ENCODE measurements at places on chromosomes 2 and 18.

GRCh38 chr18:9647496-9648323, 33.4 kb upstream of the PPP4R1 start:
- no peak for DNase-seq

DNA sequence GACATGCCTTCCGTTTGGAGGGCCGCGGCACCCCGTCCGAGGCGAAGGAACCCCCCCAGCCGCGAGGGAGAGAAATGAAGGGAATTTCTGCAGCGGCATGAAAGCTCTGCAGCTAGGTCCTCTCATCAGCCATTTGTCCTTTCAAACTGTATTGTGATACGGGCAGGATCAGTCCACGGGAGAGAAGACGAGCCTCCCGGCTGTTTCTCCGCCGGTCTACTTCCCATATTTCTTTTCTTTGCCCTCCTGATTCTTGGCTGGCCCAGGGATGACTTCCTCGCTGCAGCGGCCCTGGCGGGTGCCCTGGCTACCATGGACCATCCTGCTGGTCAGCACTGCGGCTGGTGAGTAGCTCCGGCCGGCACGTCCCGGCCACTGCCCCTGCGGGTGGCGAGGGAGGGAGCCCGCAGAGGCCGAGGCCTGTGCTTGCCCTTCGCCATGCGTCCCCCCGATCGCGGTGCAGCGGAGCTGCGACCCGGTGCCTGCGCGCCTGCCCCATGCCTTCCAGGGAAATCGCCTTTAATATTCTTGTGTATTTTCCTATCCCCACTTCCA, 1.2 kb downstream of the BMPR2 start:
- DNase-seq = no peak

DNA sequence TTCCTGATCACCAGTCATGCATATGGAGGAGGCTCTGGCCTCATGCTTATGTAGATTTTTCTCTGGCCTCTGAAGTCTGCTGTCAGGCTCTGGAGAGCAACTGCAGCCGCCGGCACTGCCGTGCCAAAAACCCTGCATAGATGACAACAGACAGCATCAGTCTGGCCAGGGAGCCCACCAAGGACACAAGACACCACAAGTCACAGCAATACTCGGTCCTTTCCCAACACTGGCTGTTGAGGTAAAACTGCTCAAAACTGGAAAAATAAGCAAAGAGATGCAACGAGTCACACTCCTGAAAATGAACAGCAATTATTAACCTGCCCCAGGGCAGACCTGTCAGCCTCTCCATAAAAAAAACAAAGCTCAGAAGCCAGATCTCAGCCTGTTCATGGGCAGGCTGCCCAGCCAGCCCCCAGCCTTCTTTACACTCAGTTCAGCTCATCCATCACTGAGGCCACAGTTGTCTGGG, 186.0 kb upstream of the RAB6C start:
- no peak for DNase-seq

DNA sequence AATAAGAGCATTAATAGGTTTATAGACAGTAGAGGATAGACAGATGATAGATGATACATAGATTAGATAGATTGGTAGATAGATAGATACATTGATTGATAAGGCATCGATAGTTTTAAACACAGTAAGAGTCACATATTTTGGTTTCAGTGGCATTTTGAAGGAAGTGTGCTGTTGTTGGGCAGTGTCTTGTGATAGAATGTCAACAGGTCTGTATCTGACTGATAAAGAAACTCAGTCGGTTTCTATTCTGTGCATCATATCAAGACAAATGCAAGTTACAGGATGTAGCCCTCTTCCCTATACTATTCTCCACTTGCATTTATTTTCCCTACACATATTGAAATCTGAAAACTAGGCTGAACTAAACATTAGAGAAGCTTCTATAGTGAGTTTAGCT, 1229.0 kb upstream of the ZEB2 start:
- no peak for DNase-seq

DNA sequence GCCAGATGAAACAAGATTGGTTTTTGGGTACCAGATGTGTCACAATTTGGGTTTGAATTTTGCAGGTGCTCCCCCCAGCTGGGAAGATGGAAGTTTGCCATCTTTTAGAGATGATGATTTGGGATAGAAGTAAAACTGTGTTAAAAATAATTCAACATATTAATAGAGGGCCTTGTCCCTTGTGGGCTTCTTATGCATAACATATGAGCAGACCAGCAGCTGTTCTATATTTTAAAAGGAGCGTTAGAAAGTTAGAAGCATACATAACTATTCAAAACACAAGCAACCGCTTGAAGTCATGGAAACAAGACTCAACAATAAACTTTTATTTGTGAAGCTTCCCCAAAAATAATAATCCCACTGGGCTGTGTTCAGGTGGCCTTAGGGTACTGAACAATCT, 62.8 kb downstream of the EFEMP1 start:
- no peak for DNase-seq

DNA sequence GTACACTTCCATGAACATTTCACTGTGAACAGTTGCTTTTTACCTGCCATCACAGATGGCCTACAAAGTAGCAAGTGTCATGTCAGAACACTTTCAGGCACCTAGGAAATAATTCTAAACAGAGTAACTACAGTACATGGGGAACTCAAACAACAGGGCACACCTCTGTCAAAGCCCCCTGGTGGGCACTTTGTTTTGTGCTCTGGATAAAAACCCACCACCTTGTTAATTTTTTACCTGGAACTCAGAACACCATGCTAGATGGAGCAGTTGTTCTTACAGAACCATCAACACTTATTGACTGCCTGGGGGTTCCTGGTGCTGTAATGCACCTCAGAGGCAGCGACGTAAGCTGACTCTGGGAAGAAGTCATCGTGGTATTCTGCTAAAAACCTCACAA, 2.3 kb downstream of the MSL3B start:
- no peak for DNase-seq

DNA sequence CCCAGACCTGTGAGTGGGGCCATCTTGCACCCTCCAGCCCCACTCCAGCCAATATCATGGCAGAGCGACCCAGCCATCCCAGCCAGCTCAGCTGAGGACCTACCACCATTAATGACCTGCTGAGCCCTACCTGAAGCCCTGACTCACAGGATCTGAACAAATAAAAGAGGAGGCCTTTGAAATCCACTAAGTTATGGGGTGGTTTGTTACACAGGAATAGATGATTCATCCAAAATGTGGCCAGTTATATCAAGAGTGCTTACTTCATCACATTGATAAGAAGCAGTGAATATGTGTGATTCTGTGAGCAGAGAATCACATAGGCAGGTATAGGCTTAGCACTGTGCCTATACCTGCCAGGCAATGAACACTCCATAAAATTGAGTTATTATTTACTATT, 34.7 kb upstream of the FAM124B start:
- no peak for DNase-seq

DNA sequence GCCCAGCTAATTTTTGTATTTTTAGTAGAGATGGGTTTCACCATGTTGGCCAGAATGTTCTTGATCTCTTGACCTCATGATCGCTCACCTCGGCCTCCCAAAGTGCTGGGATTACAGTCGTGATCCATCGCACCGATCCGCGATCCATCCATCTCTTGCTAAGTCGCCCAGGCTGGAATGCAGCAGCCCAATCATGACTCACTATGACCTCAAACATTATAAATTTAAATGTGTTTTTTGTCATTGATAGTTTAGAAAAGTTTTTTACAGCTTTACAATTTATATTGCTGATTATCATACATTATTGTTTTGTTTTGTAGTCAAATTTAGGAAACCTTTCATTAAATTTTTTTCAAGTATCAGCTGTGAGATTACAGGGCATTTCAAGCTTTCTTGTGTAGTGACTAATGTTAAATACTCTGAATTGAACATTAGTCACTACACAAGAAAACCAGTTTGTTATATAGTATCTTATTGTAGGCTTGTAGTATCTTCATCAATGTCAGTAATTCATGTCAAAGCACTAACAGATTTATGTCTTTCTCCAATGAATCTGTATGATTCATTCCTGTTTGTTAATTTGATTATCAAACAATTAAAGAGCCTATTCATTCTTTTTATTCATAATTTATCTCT, 37.5 kb downstream of the NR4A2 start:
- DNase-seq = no peak

DNA sequence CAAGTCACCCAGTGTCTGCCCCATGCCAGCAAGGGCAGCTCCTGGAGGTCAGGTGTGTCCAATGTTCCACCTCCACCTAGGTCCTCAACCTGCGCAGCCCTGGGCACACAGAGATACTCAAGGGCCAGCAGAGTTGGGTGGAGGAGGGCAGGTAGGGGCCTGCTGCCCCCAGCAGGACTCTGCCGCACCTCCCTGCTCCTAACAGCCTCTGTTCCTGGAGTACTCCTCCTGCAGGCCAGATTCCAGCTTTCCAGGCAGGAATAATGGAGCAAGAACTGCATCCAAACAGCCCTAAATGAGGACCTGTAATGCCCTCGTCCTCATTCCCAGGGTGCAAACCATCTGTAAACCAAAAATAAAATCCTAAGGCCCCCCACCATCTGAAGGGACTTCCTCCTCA, 44.4 kb upstream of the ACAA2 start:
- no peak for DNase-seq

GRCh38 chr18:505483-506122, 5.1 kb upstream of the COLEC12 start:
- no peak for DNase-seq

- no peak for DNase-seq
These were observed 1.1 kb downstream of the MREG start for GRCh38 chr2:216012133-216012829.

DNA sequence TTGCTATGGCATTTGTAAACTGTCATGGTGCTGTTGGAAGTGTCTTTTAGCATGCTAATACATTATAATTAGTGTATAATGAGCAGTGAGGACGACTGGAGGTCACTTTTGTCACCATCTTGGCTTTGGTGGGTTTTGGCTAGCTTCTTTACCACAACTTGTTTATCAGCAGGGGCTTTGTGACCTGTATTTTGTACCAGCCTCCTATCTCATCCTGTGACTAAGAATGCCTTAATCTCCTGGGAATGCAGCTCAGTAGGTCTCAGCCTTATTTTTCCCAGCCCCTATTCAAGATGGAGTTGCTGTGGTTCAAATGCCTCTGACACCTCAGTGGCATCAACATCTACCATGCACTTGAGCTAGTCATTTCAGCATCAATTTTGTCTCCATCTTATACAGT, 29.7 kb downstream of the LYPD6 start:
- no peak for DNase-seq

DNA sequence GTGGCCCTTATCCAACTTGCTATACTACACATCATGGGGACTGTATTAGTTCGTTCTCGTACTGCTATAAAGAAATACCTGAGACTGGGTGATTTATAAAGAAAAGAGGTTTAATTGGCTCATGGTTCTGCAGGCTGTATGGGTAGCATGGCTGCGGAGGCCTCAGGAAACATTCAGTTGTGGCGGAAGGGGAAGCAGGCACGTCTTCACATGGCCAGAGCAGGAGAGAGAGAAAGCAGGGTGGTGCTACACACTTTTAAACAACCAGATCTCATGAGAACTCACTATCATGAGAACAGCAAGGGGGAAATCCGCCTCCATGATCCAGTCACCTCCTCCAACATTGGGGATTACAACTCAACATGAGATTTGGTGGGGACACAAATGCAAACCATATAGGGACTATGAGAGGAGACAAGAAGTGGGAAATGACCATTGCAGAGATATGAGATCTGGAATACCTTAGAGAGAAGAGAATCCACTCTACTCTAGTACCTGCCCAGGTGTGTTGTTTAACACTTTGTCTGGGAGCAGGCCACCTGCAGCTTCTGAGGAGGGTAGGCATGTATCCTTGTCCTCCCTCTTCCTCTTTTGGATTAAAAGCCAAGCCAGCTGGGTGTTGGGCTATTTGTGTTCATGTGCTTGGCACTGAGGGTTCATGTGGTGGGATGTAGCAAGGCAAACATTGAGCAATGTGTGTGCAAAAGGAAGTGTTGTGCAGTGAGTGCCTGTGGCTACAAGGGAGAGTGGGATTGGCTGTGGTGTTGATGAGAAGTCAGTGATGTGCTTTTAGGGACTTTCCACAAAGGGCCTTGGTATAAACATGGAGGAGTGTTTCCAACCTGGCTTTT, 22.8 kb downstream of the TTLL4 start:
- peak; percentile 91 for DNase-seq

GRCh38 chr2:165013944-165014619, 58.8 kb upstream of the SLC38A11 start:
- no peak for DNase-seq

GRCh38 chr2:196801674-196802261, 2.3 kb upstream of the GTF3C3 start:
- DNase-seq = no peak

- DNase-seq = no peak
These were observed 58.7 kb upstream of the ACVR1 start for GRCh38 chr2:157934684-157935377.

- DNase-seq = no peak
These were observed 18.8 kb upstream of the MRPL33 start for GRCh38 chr2:27752551-27753237.

DNA sequence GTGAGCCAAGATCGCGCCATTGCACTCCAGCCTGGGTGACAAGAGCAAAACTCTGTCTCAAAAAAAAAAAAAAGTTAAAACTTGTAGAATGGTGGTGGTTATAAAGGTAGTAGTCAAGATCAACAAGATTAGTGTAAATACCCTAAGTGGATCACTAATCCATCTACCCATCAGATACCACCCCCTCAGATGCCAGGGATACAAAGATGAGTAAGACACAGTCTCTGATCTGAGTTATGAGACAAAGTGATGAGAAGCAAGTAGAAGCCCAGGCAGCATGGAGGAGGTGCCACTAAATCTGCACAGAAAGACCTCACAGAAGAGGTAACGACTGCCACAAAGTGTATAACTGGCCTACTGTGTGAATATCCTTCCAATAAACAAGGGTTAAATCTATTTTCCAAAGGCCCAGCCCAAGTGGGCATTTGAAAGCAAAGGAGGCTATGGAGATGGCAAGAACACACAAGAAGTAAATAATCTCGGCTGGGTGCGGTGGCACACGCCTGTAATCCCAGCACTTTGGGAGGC, 20.2 kb downstream of the NFE2L2 start:
- no peak for DNase-seq

GRCh38 chr18:12262748-12263147, 8.6 kb downstream of the CIDEA start:
- no peak for DNase-seq

- DNase-seq = no peak
These were observed 89.7 kb upstream of the CXCR4 start for GRCh38 chr2:136207665-136208064.

GRCh38 chr2:119484834-119485233, 39.4 kb downstream of the SCTR start:
- no peak for DNase-seq

DNA sequence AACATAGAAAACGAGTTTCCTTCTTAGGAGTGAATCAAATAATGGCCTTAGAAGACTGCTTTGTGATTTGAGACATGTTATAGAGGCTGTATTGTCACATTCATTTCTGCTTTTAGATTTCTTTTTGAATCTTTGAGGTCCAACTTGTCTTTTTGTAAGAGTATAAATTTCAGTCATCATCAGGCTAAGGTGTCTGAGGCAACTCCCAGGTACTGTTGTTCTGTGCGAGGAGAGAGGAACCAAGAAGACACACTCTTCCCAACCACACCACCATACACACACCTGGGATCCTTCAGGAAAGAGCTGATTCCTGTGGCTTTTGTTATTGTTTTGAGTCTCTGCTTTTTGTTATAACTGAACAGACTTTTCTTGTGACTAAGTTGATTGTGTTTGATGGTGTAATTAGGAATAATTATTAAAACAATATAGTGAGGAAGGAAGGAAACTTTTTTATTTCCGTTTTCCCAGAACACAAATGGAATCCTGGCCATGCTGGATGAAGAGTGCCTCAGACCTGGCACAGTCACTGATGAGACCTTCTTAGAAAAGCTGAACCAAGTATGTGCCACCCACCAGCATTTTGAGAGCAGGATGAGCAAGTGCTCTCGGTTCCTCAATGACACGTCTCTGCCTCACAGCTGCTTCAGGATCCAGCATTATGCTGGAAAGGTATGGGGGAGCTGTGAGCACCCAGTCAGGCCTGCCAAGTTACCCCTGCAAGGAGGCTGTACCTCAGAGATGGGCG, 140.4 kb downstream of the MYO1B start:
- DNase-seq = no peak
